Cardiac fibroblast (primary cell): ENCODE measurements at places on chromosomes 4 and X.
A peak's percentile ranks its signal among the peaks of the same experiment; 100 is the strongest.

DNA sequence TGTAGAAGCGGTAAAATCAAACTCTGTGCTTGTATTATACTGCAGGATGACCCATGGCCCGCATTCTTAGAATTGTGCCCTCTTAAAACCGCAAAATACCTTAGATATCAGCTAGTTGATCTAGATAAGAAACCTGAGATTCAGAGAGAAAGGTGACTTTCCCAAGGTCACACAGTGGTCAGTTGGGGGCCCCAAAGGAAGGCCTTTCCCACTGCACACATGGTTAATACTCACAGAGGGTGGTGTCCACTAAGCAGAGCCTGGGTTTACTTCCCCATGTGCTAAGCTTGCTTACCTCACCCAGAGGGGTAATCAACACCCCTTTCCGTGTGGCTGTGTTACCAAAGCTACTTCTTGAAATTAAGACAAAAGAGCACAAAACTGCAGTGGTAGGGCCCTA is 66.3 kb downstream of the RBM47 start:
- no peak for DNase-seq

DNA sequence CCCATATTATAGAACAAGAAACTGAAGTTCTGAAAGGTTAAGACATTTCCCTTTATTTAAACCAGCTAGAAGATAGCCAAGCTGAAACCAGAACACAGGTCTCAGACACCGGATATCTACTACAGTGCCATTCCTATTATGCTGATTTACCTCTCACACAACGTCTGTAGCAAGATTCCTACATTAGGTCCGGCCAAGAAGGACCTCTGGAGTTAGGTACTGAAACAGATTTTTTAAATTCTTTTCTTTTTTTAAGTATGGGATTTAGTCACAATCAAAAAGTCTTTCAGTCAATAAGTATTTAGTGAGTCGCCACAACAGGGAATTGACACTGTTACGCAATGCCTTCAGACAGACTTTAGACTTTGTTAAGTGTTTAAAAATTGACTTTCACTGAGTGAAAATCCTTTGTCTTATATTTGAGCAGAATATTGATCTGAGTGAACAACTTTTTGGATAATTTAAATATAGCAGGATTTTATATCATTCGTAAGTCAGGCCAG is 26.5 kb upstream of the SPANXN4 start:
- peak; percentile 15 for DNase-seq

DNA sequence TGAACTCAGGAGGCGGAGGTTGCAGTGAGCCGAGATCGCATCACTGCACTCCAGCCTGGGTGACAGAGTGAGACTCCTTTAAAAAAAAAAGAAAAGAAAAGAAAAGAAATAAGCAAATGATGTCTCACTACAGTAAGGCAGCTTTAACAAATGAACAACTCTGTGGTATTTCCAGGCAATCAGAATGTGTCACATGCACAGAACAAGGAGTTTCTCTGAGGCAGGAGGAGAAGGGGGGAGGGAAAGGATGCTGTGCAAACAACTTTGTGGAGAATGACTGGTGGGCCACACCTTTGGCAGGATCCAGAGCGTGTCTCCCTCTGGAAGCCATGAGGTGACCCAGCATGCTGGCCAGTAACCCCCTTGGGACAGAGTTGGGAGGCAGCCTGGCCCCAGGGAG is 57.6 kb downstream of the RAI2 start:
- DNase-seq: no peak

DNA sequence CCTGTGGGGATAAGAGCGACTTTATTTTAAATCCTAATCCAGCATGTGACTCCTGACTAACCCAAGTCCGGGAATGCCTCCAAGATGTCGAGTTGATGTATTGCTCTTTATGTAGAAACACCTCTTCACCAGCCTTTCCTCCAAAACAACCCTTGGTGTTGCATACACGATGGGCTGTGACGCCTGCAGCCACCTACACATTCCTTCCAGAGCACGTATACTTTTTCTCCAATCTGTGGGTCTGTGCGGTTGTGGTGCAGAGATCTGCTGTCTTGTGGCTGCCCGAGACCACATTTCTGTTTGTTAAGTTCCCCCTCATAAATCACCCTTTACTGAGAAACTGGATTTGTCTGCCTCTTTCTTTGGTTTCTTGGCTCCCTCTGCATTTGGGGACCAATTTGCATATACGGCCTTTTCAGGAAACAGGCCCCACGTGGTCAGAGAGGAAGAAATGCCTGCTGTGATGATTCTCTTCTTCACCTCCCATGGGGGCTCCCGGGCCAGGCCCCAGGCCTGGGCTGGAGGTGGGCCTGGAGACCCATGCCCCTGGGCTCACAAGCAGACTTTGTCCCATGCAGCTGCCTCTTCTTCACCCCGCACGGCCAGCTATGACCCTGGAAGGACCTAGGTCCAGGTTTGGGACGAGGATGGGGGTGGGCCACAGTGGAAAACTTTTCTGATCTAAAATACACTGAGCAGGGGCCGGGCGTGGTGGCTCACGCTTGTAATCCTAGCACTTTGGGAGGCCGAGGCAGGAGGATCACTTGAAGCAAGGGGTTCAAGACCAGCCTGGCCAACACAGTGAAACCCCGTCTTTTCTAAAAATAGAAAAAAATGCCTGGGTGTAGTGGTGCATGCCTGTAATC is 21.4 kb upstream of the AFAP1 start:
- peak; percentile 92 for DNase-seq

- no peak for DNase-seq
Observed at GRCh38 chr4:179671609-179672008, 2229.4 kb upstream of the AGA start.

DNA sequence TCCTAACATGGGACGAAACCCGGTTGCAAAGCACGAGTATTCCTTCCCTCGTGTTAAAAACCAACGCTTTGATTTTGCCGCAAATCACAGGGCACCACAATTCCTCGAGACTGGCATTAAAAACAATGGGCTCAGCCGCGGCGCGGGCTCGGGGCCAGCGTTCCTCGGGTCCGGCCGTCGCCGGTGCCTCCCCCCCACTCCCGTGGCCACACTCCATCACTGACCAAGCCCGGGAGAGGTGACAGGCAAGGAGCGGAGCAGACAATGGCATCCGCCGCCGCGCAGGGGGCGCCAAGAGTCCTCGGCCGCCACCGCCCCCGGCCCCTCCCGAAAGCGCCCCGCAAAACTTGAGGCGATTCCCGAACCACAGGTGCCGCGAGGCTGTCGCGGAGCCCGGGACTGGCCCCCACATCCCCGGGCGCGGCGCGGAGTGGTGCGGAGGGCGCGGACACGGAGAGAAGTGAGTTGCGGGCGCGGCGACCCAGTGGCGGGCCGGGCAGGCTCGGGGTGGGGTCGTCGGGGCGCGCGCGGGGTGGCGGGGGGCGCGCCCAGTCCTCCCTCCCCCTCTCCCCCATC is 445 bp downstream of the AP1S2 start:
- DNase-seq: no peak

- DNase-seq: no peak
Observed at GRCh38 chr4:17846266-17846665, 35.5 kb downstream of the NCAPG start.
